SJSA1 (cell line): ENCODE measurements at places on chromosomes 5 and 9.

DNA sequence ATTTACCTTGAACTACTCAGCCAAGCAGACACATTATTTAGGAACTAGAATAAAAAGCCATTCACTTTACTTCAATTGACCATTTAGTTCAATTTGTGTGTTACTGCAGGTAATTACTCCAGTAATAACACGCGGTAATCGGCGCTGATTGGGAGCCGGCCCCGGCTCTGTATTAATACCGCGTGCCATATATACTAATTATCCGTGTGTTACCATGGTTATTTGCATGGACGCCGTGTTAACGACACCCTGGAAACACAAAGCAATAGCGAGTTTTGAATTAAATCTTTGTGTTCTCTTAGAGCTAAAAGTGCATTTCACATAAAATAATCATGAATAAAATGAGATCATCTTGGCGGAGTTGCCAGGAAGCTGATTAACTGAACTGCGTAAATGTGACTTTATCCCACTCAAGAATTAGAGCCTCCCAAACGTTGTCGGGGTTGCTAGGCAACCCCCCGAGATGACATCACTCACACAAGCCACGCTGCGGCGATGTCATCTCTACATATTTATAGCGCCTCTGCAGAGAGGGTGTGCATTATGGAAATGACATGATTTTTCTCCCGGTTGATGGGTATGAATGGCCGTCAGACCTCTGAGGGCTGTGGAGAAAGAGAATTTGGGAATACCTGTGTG is 41.4 kb upstream of the RNU6ATAC start:
- no peak for DNase-seq

DNA sequence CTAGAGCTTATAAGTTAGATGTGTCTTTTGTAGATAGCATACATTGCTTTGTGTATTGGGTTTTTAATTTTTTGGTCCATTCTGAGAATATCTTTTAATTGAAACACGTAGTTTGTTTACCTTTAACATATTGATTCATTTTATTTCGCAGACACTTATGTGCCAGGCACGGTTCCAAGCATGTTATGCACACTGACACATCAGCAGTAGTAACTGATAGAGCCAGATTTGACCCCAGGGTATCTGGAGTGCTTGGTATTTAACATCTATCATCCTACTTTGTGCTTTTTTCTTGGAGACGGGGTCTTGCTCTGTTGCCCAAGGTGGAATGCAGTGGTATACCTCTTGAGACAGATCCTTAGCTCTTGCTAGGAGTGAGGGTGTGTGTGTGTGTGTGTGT is 71.9 kb downstream of the USP20 start:
- no peak for DNase-seq

- DNase-seq: no peak
These were observed 480.1 kb upstream of the SMARCA2 start for GRCh38 chr9:1535051-1535450.

- no peak for DNase-seq
These were observed 3.0 kb upstream of the SLC44A1 start for GRCh38 chr9:105241356-105242043.

DNA sequence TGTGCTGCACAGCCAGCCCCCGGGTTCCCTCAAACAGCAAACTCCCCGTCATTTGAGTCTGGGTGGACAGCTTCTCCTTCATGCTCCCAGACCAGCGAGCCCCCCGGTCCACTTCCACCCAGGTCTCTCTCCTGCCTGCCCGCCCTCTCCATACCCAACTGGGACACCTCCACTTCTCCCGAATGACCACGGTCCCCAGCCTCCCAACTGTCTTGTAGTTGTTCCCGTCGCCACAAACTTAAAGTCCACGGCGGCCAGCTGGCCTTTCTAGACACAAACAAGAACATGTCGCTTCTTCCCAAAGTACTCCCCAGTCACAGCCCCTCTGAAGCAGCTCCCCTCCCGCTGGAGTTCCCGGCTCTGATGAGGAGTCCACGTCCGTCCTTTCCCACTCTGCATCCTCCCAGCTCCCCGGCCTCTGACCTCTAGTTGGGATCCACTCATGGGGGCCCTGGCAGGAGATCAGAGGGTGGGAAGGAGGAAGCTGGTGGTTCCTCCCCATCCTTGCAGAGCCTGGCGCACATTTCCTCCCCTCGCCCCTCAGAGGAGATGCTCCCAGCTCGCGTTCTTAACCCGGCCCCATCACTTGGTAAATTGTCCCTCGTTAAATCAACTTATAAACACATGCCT is 24.1 kb upstream of the PPP1R26 start:
- no peak for DNase-seq

DNA sequence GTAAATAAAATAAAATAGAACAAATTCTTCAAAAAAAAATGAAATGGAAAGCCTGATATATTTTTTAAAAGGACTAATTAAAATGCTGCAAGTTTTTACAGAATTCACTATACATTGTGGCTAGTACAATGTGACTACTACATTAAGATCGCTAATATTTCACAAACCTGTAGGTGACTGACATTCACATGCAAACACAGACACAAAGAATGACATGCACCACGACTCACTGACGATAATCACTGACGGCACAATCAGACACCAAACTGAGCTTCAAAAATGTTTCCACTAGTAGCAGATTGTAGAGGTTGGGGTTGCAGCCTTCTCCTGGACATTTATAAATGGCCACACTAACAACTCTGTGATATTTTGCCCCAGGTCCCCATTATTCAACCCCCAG is 637.7 kb upstream of the DMAC1 start:
- DNase-seq: no peak

- peak; percentile 53 for DNase-seq
These were observed 86.3 kb upstream of the RPS23 start for GRCh38 chr5:82364497-82364896.

- DNase-seq: no peak
These were observed 1498.8 kb downstream of the MAT2B start for GRCh38 chr5:165004175-165004574.

DNA sequence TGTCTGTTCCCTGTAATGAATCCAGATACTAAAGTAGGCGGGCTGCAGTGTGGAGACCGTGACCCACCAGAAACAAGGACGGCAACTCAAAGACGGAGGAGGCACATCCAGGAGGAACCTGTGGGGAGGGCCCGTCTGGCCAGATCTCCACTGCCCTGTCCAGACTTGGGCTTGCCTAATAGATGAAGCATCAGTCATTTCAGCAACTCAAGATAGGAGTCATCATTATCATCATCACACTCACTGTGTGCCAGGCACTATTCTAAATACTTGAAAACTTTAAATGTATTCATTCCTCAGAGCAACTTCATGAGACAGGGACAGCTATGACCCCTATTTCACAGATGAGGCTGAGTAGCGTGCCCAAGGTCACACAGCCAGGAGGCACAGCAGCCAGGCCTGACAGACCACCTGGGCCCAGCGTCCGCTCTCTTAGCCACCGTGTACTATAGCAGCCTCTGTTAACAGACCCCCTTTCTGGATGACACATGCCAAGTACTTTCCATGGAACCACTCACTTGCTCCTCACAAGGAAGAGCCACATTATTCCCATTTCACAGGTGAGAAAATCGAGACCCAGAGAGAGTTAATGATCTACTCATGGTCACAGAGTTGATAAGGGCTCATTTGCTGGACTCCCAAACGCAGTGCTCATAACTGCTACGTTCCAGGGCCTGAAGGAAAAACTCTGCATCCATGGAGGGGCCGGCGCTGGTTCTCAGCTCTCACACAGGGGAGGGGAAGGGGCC is 4.9 kb upstream of the IL4 start:
- no peak for DNase-seq

- DNase-seq: no peak
These were observed 412.2 kb upstream of the CDH9 start for GRCh38 chr5:27450607-27451006.

GRCh38 chr5:133145436-133146170 is 93.8 kb downstream of the HSPA4 start:
- DNase-seq: no peak

DNA sequence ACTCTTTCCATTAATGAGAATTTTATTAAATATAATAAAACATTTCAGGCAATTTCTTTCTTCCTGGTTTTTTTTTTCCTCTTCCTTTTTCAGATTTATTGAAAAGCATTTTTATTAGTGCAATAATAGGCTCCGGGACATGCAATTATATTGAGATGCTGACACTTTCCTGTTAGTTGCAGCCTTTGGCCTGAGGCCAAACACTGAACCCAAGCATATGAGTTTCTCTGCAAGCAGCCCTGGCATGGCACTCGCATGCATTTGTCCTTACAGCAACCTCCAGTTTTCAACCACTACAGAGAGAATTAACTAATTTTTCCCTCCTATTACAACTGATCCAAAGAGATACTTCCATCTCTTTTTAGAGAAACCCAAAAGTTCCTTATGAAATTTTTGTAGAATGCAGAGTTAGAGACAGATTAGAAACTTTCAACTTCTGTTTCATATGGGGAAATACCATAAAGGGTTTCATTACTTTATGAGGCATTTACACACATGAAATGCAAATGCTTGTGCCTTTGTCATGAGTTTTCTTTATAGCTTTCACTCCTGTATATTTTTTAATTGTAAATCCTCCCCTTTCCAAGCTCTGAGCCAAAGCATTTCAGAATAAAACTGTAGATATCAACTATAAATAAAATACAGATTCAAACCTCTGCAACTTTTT is 183.0 kb downstream of the CETN3 start:
- no peak for DNase-seq

DNA sequence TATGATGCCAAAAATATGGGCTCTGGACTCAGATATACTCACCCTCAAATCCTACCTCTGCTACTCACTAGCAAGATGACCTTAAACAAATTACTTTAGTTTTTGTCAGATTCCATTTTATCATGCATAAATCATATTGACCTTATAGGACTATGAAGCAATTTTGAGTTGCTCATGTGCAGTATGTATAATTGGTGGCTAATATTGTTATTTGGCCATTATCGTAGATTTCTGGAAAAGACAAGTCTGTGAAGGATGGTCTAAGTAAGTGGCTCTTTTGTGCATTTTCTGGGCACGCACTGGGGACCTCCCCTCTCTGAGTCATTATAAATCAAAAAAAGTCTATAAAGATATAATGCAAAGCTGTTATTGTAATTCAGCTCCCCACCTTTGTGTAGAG is 393.0 kb downstream of the FGF10 start:
- no peak for DNase-seq

GRCh38 chr9:121156263-121156731 is 45.4 kb downstream of the RAB14 start:
- peak; percentile 58 for DNase-seq

GRCh38 chr5:140301136-140301535 is 1.8 kb downstream of the PFDN1 start:
- DNase-seq: no peak

GRCh38 chr9:5361326-5362010 is 21.8 kb upstream of the RLN1 start:
- no peak for DNase-seq

DNA sequence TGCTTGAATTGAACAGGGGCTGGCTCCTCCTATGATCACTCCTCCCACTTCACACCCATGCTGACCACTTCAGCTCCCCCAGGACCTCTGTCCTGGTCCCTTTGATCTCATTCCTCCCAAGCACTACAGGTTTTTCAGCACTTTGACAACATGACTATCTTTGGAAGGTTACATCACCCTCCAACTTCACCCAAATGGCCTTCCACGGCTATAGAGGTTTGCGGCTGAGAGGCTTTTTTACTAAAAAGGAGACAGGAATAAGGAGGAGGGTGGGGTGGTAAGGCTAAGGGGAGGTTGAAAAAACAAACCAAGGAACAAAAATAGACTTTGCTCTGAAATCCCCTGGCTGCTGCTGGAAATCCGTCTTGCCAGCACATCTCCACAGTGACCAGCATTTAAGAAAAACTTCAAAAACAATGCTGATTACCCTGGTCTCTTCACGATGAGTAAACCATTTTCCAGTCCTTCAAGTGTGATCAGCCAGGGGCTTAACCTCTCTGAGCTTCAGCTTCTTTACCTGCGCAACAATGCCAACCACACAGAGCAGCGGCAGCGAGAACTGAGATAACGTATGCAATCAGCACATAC is 102.7 kb downstream of the DPYSL3 start:
- peak; percentile 79 for DNase-seq

GRCh38 chr5:351921-352245 is 30.4 kb downstream of the AHRR start:
- no peak for DNase-seq

- peak; percentile 49 for DNase-seq
These were observed 807 bp upstream of the PLGRKT start for GRCh38 chr9:5438301-5439162.

DNA sequence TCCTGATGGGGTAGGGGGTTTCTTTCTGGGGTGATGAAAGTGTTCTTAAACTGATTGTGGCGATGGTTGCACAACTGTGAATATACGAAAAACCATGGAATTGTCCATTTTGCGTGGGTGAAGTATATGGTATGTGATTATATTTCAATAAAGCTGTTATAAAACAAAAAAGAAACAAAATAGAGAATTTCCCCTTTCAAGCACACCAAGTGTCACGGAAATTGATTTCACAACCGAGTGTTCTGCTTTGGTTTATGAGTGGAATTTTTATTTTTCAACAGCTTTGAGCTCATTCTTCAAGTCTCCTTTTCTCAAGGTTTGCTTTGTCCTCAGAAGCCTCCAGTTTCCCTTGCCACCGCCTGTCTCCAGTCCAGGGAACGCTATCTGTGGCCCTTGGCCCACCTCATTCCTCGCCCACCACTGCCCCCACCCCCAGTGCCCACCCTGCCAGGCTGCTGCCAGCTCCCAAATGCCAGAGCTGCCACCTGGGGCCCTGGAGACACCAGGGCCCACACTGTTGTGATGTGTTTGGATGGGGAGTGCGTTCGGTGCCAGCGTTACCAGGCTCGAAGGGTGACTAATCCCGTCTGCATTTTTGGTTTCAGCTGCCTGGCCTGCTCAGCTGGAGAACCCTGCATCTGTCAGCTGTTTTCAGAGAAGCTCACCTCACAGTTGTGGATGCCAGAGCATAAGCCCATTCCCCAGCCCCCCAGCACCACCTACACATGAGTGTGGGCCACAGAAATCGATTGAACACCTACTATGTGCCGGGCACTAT is 30.4 kb downstream of the DUSP1 start:
- DNase-seq: peak; percentile 78

- DNase-seq: no peak
These were observed 117.6 kb downstream of the SEMA5A start for GRCh38 chr5:9428272-9428671.

DNA sequence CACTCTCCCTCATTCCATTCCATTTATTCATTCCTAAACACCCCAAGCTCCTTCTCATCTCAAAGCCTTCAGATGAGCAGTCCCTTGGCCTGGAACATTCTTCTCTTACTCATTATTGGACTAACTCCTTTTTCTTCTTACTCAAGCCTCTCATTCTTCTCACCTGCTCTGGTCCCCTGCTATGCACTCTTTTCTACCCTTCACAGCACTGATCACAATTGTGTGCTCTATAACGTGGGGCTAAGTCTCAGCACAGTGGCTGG is 212.4 kb downstream of the MAPKAP1 start:
- DNase-seq: no peak

GRCh38 chr9:20376731-20377375 is 245.4 kb downstream of the MLLT3 start:
- DNase-seq: no peak
